ENCODE measurements at places on chromosomes 7 and 10.

- H3K4me3 ChIP-seq = no peak overlapping the region
- no peak for DNase-seq
- no peaks in the 10 kb centered on the region for H3K36me3 ChIP-seq
- peaks cover 29% of the 10 kb centered on the region for H3K4me1 ChIP-seq
Observed at GRCh38 chr7:54985426-54986330, 33.1 kb upstream of the EGFR start.

DNA sequence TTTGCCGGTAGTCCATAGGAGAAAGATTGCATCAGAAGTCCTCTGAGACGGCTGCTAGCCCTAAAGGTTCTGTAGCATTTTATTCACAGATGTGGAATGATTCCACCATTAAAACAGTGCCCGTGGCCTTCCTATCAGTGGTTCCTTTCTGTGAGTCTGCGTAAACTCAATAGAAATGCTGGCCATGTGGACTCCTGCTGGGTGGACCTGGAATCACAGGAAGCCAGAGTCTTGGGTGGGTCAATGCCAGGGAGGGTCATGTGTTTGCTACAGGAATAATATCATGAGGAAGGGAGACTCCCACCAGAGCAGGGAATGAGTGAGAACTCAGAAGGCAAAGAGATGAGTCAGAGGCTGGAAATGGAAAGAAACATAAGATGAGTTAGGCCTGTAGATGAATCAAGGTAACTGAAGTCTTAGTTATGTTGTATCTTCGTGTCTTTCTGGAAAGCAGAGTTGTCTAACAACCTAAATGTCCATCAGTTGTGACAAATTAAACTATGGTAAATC is 410.4 kb upstream of the AUTS2 start:
- H3K27me3 ChIP-seq = no peaks in the 10 kb centered on the region
- no peak overlapping the region for H3K4me3 ChIP-seq
- no peak overlapping the region for H3K27ac ChIP-seq
- peaks cover 5% of the 10 kb centered on the region for H3K4me1 ChIP-seq

DNA sequence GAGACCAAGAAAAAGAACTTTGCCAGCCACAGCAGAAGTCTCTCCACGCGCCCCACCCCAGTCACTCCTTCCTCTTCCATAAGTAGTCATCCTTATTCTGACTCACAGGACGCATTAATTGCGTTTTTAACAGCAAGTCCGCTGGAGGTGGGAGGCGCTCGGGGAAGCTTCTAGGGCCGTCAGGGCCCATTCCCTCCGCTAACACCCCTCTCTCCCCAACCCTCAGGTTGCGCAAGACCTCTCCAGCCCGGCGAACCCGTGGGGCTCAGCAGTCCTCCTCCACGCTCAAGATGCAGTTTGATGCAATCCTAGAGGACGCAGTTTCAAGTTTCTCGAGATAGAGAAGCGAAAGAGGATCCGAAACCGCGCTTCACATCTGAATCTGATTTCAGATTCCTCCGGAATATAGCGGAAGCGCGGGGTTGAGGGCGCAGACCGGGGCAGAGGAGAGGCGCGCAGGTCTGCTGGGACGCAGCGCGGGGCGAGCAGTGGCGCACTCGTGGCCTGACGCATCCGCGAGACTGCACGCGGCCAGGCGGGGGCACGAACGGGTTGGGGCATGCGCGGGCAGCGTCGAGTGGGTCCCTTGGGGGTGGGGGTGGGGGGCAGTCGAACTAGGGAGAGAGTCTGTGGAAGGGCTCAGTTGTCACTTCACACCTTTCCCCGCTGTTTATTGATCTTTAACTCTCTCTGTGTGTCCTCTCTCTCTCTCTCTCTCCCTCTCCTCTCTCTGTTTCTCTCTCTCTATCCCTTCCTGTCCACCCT is 37.8 kb upstream of the PSAP start:
- peaks cover 18% of the 10 kb centered on the region for H3K4me1 ChIP-seq
- no peaks in the 10 kb centered on the region for H3K36me3 ChIP-seq
- peak; percentile 89 for DNase-seq
- H3K27me3 ChIP-seq = no peaks in the 10 kb centered on the region

DNA sequence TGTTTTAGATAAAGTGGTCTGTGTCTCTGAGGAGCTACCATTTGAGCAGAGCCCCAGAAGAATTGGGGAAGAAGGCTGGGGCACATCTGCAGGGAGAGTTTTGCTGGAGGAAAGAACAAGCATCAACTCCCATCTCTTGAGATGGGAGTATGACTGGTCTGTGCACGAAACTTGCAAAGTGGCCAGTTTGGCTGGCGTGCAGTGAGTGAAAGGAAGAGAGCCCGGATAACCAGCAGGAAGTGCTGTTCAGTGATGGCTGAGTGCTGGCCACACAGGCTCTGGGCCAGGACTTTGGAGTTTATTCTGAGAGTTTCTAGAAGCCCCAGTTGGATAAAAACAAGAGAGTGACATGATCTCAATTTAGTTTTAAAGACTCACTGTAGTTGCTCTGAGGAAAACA is 34.4 kb upstream of the SVIL start:
- H3K4me1 ChIP-seq = peaks cover 33% of the 10 kb centered on the region
- peak overlapping the region; percentile 33 for H3K27ac ChIP-seq
- H3K4me3 ChIP-seq = no peak overlapping the region
- H3K27me3 ChIP-seq = no peaks in the 10 kb centered on the region
- DNase-seq = no peak
- peaks cover 46% of the 10 kb centered on the region for H3K36me3 ChIP-seq

GRCh38 chr10:86020134-86020533 is 346.5 kb downstream of the GRID1 start:
- H3K4me1 ChIP-seq = no peaks in the 10 kb centered on the region
- H3K27me3 ChIP-seq = no peaks in the 10 kb centered on the region

DNA sequence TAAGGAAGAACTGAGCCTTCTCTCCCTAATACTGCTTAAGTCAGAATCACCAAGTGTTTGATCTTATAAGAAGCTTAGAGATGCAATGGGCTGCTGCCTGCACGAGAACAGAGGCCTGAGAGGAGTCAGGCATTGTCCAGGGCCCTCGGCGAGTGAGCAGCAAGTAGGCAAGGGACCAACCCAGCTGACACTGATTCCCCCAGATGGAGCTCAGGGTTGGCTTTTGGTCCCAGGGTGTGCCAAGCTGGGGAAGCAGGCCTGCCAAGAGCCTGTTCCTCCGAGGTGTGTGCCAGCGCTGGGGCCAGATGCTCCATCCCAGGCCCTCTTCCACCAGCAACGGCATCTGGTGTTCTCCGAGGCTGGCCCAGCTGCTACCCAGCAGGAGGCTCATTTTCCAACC is 222.0 kb upstream of the ZMIZ1 start:
- no peaks in the 10 kb centered on the region for H3K36me3 ChIP-seq
- no peak overlapping the region for H3K27ac ChIP-seq
- H3K4me1 ChIP-seq = no peaks in the 10 kb centered on the region
- no peak for DNase-seq
- peaks cover 26% of the 10 kb centered on the region for H3K27me3 ChIP-seq

DNA sequence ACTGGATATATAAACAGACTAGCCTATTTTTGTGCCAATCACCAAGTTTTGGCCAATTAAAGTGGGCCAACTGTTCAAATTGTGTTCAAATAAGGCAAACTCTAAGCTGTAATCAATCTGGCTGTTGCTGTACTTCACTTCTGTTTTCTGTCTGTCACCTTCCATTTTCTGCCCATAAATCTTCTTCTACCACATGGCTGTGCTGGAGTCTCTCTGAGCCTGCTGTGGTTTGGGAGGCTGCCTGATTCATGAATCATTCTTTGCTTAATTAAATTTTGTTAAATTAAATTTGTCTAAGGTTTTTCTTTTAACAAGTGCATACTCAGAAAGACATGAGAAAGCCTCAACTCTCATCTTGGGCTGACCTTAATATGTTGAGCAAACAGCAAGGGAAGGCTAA is 172.6 kb upstream of the VIPR2 start:
- no peaks in the 10 kb centered on the region for H3K36me3 ChIP-seq
- no peaks in the 10 kb centered on the region for H3K27me3 ChIP-seq
- no peak overlapping the region for H3K4me3 ChIP-seq
- no peak overlapping the region for H3K27ac ChIP-seq
- H3K4me1 ChIP-seq = no peaks in the 10 kb centered on the region

DNA sequence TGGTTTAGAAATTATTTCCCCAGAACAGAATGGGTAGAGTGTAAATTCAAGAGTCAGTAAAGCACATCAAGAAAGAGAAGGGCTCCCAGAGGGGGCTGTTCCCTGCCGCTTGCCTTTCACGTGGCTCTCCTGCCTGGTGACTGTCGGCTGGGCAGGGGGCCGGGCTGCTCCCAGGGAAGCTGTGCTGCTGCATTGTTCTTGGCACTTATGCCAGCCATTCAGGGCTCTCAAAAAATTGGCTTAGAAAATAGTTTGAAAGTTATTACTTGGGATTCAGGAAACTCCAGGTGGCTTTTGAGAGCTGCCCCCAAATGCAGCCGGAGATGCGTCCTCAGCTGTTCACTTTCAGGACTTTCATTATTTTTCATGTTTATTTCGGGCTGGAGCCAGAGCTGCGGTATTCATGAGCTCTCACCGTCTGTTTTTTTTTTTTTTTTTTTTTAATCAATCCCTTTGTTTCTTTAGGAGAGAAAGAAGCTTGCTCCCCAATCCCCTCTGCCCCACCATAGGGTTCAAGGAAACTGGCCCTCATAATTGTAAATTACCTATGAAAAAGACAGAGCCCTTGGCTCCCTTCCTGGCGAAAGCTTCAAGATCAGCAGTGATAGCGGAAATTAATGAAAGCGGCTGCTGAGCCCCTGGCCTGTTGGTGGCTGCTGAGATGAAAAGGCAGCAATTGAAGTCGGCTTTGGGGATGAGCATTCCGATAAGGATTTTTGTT is 94.1 kb downstream of the SORCS3 start:
- H3K4me1 ChIP-seq = no peaks in the 10 kb centered on the region
- no peak overlapping the region for H3K27ac ChIP-seq
- no peaks in the 10 kb centered on the region for H3K27me3 ChIP-seq
- no peak overlapping the region for H3K4me3 ChIP-seq
- no peaks in the 10 kb centered on the region for H3K36me3 ChIP-seq
- DNase-seq = no peak

GRCh38 chr7:43220742-43221141 is 108.3 kb downstream of the HECW1 start:
- H3K4me1 ChIP-seq = no peaks in the 10 kb centered on the region
- no peaks in the 10 kb centered on the region for H3K27me3 ChIP-seq
- no peak for DNase-seq
- no peak overlapping the region for H3K27ac ChIP-seq

DNA sequence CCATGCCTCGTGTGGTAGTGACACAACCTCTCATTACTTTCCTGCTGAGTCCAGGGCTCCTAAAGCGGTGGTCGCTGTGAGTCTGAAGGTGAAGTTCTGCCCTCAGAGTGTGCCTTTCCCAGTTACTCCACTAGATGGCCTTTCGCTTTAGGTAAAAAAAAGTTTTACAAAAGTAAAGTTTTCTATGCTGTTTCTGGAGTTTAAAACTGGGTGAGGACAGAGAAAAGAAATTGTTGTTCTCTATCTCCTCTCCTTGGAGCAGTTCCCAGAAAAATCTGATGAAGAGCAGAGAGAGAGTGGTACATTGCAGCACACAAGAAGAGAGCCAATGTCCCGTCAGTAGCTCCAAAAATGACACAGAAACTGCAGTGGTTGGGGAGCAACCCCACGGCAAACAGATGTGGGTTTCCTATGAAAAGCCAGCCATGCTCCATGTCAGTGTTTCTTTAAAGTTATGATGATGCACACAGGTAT is 257.1 kb downstream of the GLI3 start:
- H3K36me3 ChIP-seq = peaks cover 24% of the 10 kb centered on the region
- no peak overlapping the region for H3K4me3 ChIP-seq
- no peaks in the 10 kb centered on the region for H3K27me3 ChIP-seq
- H3K27ac ChIP-seq = peak overlapping the region; percentile 46

DNA sequence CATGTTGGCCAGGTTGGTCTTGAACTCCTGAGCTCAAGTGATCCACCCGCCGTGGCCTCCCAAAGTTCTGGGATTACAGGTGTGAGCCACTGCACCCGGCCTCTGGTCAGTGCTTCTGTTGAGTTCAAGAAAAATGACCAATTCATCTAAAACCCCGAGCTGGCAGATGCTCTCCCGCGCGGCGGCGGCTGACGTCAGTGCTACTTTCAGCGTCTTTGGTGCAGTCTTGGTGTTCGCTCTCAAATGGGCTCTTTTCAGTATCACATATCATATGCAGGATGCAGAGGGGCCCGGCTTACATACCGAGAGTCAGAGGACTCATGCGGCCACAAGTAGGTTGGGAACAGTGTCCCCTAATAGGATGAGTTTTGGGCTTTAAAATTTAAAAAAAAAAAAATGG is 125.9 kb downstream of the CUX1 start:
- H3K4me3 ChIP-seq = no peak overlapping the region
- DNase-seq = no peak
- no peak overlapping the region for H3K27ac ChIP-seq
- H3K36me3 ChIP-seq = no peaks in the 10 kb centered on the region
- H3K27me3 ChIP-seq = no peaks in the 10 kb centered on the region
- H3K4me1 ChIP-seq = peaks cover 27% of the 10 kb centered on the region

GRCh38 chr10:89271532-89271931 is 20.0 kb upstream of the LIPA start:
- no peaks in the 10 kb centered on the region for H3K27me3 ChIP-seq
- no peak for DNase-seq
- no peaks in the 10 kb centered on the region for H3K36me3 ChIP-seq
- peaks cover 34% of the 10 kb centered on the region for H3K4me1 ChIP-seq

DNA sequence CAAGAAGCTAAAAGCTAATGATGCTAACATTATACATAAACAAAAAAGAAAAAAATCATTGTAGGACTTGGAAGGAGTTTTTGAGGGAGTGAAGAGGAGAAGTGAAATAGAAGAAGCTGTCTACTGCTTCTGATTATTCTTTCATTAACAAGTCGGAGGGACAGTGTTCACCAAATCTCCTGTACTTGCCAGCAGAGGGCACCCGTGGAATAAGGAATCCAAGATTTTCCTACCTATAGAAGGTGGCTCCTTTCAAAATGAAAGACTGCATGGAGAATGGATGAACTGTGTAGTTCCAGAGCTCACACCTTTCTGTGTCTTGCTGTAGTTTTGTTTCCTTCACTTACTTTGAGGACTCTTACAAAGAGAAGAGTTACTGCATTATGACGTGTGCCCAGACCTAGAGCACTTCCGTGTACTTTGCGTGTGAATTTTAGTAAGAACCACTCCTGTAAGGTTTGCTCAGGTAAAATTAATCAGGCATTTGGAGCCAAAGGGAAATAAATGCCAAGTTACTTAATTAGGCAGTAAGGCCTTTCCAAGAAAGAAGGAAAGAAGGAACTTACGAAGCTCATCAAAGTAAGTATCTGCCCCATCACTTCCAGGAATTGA is 145.1 kb downstream of the SEMA3D start:
- DNase-seq = peak; percentile 85
- no peak overlapping the region for H3K4me3 ChIP-seq
- H3K4me1 ChIP-seq = peaks cover 4% of the 10 kb centered on the region

GRCh38 chr7:52406808-52407207 is 628.6 kb upstream of the POM121L12 start:
- H3K36me3 ChIP-seq = no peaks in the 10 kb centered on the region
- H3K27me3 ChIP-seq = no peaks in the 10 kb centered on the region
- no peaks in the 10 kb centered on the region for H3K4me1 ChIP-seq
- no peak overlapping the region for H3K27ac ChIP-seq
- no peak overlapping the region for H3K4me3 ChIP-seq

GRCh38 chr7:78472519-78472918 is 673.9 kb downstream of the PHTF2 start:
- no peaks in the 10 kb centered on the region for H3K36me3 ChIP-seq
- no peak for DNase-seq
- H3K4me3 ChIP-seq = no peak overlapping the region
- H3K27me3 ChIP-seq = peaks cover 10% of the 10 kb centered on the region

- peaks cover 7% of the 10 kb centered on the region for H3K4me1 ChIP-seq
- H3K4me3 ChIP-seq = no peak overlapping the region
- H3K27ac ChIP-seq = no peak overlapping the region
- no peaks in the 10 kb centered on the region for H3K36me3 ChIP-seq
- peaks cover 54% of the 10 kb centered on the region for H3K27me3 ChIP-seq
Observed at GRCh38 chr10:71635867-71636266, 83.7 kb downstream of the C10orf105 start.

GRCh38 chr10:133314911-133315310 is 6.2 kb downstream of the ZNF511 start:
- H3K27me3 ChIP-seq = no peaks in the 10 kb centered on the region
- H3K27ac ChIP-seq = no peak overlapping the region
- peaks cover 6% of the 10 kb centered on the region for H3K4me1 ChIP-seq
- no peak for DNase-seq

Data from osteocyte (in vitro differentiated cells).